HL-60 (cell line): ENCODE measurements at places on chromosomes 2 and 18.

- DNase-seq: no peak
These were observed 2.1 kb downstream of the DPYSL5 start for GRCh38 chr2:26850000-26850431.

DNA sequence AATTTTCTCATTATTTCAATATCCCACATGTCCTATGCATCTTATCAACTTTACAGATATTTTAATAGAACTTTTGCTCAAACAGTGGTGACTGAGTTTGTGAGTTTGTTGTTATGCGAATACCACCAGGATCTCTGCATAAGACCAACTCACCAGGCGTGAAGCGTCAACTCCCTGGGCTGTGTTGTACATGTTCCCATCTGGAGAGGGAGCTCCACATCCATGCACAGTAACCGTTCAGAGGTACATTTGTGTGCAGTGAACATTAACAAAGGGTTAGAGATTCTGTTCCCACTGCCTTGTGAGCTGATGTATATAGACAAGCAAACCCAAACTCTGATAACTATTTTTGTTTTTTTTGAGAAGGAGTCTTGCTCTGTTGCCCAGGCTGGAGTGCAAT is 188.7 kb downstream of the MYT1L start:
- no peak for DNase-seq

- DNase-seq: no peak
These were observed 35.7 kb downstream of the NOL10 start for GRCh38 chr2:10654069-10654468.

DNA sequence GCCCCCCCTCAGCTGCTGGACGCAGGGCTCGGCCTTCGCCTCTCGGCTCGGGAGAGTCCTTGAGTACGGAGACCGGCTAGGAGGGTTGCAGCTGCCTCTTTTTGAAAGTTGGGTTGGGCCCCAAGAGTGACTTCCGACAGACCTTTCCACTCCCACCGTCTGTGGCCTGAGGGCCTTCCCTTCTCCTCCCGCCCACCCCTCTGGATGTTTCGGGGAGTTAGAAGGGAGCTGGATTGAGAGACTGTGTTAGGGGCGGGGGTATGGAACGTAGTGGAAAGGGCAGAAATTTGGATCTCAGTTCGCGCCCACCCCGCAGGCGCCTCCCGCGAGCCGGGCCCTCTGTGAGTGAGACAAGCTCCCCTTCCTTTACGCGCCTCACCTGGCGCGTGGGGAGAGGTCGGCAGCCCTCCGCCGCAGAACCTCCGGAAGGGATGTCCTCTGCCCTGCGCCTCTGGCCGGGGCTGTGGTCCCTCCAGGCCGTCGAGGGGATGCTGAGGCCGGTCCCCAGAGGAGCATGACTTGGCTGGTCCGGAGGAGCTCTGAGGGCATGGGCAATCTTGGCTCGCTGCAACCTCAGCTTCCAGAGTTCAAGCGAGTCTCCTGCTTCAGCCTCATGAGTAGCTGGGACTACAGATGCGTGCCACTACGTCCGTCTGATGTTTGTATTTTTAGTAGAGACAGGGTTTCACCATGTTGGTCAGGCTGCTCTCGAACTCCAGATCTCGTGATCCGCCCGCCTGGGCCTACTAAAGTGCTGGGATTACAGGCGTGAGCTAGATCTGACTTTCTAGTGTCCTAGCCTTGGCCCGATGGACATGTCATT is 15.9 kb downstream of the C2orf74 start:
- DNase-seq: no peak

DNA sequence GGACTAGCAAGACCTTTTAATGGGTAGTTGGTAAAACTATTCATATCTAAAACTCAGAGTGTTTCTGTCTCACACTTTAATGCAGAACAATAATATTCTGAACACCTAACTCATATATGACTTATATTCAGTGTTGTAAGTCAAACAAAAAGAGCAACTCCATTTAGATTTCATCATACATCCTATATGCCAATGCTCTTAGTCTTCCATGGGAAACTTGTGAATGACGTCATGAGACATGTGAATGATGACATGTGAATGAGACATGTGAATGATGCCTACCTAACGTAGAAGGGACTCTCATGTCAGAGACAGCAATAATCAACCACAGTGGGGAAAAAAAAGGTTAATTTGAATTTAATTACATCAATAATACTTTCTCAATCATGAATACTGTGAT is 28.0 kb downstream of the ZNF519 start:
- no peak for DNase-seq

DNA sequence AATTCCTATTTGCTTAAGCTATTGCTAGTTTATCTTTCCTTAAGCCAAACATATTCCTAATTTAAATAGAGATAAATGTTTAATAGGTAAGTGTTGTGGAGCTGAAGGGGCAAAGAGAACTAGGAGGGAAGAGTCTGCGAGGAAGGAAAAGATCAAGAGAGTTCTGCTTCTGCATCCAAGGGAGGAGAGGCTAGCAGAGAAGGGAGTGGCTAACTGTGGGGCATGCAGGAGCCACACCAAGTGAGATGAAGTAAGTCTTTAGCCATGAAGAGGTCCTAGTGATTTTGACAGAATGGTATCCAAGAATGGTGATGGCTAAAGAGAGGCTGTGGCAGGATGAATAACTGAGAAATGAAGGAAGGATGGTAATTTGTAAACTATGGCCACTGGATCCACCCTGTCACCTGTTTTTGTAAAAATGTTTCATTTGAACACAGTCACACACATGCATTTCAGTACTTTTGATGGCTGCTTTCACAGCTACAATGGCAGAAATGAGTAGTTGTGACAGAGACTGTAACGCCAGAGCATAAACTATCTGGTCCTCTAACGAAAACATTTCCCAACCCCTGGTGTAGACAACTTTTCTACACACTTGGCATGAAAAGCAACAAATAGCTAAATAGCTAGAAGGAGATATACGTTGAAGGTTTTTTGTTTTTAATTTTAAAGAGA is 15.6 kb downstream of the TPGS2 start:
- no peak for DNase-seq

- no peak for DNase-seq
These were observed 67.8 kb upstream of the LMAN1 start for GRCh38 chr18:59426855-59427254.

DNA sequence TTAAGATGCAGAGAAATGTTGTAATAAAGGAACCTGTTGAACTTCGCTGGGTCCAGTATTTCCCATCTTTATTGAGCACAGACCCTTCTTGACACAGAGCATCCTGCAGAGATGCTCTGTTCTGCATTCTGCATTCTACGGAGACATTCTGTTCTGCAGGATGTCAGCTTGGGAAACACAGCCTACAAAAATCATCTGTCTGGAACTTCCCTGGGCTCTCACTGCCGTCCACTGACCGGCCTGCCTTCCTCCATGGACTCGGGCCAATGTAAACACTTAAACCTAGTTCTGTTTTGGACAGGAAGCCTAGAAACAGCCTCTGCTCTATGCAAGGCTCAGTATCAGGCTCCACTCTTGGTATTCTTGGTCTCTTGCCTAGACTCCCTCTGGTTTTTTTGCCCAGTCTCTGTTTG is 90.0 kb upstream of the PPP1CB start:
- DNase-seq: no peak

- DNase-seq: no peak
These were observed 1101.4 kb downstream of the CBLN2 start for GRCh38 chr18:71442731-71443141.

GRCh38 chr2:81436256-81436655 is 1131.7 kb upstream of the LRRTM1 start:
- DNase-seq: no peak

DNA sequence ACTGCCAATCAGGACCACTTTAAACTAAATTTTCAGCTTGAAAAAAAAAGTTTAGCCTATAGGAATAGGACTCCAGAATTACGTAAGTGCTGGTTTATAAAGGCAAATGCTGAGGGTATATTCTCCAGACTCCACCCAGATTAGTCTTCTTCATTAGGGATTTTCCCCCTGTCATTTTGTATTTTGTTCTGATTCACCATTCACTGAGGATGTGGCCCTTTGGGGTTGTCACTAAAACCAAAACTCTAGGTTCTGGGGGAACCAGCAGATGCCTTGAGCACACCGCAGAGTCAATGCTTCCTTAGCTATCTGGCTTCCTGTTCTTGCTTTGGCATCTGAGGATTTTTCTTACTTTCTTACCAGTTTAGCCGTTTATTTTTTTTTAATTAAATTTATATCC is 10.5 kb downstream of the SCYGR4 start:
- DNase-seq: no peak

DNA sequence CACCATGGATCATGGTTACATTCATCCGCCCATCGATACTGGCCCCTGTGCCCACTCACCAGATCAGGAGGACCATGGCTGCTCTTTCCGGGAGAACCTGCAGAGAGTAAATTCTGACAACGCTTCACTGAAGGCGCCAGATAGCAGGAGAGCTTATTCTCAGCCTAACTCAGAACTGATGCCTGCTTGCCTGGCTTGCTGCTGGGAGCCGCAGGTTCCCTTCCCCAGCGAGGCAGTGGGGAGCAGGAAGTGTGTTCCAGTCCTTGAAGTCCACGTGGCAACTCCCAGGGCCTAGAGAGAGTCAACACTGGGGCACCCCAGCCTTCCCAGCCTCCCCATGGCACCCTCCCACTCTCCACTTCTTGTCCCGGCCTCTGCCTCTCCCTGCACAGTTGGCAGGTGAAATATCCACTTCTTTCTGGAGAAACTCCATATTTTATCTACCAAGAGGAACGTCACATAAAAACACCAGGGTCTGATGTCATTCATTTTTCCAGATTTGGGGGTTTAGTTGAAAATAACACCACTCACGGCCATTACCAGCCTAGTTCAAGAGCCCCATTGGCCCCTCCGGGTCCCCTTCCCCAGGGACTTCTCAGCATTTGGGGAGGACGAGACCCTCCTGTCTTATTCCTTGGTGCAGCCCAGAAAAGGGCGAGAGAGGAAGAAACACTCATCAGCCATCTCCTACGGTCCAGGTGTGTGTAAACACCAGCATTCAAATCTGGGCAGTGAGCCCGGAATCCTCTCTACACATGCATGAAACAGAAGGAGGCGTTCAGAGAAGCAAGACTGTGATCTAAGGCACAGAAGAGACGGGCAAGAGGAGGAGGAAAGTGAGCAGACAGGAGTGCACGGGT is 3.5 kb upstream of the TUBB6 start:
- DNase-seq: no peak

- DNase-seq: no peak
These were observed 14.4 kb upstream of the CCL20 start for GRCh38 chr2:227799202-227799601.

DNA sequence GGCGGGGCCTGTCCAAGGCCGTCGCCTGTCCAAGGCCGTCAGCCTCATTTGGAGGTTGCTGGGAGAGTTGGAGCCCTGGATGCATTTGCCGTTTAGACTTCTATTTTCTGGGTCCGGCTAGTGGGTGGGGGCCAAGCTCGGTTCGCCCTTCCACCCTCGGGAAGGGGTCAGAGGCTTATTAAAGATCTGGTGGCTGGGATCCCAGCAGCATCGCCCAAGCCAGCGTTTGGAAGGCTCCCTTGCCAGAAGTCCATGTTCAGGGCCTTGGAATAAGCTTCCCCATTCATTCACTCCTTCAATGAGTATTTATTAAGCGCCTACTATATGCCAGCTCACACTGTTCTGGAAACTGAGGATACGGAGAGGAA is 516 bp upstream of the DOCK10 start:
- no peak for DNase-seq

- DNase-seq: no peak
These were observed 1.4 kb downstream of the TTC39C start for GRCh38 chr18:24015639-24016631.

- no peak for DNase-seq
These were observed 102.9 kb upstream of the RAB6C start for GRCh38 chr2:129876541-129876940.

DNA sequence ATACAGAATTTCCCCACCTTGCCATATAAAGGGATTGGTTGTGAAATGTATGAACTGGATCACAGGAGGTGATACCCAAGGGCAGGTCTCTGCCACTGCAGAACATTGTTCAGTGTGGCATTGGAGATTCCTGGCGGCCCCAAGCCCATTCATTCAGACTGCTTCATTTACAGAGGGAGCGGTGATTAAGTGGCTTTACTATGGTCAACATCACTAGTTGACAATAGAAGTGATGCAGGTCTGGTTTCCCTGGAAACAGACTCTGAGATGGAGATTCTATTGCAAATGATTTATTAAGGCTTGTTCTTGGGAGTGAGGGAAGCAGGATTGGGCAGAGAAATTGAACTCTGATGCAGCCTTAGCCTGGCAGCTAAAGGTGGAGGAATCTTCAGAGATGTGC is 62.4 kb downstream of the ZDBF2 start:
- no peak for DNase-seq

GRCh38 chr2:60413069-60413813 is 140.2 kb downstream of the BCL11A start:
- DNase-seq: no peak

- DNase-seq: no peak
These were observed 8.1 kb downstream of the NCK2 start for GRCh38 chr2:105752691-105753358.

- no peak for DNase-seq
These were observed 284.4 kb downstream of the RBM43 start for GRCh38 chr2:150977296-150977695.

GRCh38 chr2:142585785-142586184 is 291.7 kb upstream of the KYNU start:
- DNase-seq: no peak

DNA sequence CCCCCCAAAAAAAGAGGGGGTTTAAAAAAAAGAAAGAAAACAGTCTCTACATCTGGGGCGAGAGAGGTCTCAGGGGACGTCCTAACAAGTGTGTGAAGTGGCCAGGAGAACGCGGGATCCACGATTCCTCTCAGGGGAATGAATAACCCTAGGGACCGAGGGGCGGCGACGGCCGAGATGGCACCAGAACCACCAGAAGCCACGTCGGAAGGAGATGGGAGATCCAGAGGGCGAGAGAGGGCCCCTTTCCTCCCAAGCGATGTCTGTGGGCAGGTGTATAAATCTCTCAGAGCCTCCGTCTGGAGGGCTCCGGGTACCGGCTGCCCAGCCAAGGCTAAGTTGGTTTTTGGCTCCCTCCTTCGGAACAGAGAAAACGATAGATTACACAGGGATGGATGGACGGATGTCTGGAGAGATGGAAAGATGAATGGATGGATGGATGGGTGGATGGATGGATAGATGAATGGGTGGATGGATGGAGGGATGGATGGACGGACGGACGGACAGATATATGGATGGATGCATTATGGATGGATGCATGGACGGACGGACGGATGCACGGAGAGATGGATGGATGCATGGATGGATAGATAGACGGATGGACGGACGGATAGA is 1.7 kb downstream of the EPHA4 start:
- DNase-seq: no peak

DNA sequence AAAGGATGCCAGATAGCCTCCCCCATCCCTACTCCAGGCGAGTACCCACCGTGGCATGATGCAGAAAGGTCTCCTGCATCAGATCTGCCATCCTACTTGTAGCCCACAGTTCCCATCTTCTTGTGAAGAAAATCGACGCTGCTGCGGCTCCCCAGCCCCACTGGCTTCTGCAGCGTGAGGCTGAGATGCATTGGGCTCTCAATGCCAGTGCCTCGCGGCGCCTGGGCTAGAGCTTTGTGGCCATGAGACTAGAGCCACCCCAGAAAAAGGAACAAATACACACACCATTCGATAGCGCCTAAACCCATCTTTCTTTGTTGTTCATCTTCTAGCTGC is 2.8 kb downstream of the NOL4 start:
- no peak for DNase-seq

- no peak for DNase-seq
These were observed 39.4 kb downstream of the SERPINB8 start for GRCh38 chr18:64009305-64009704.
